AG09309 (cell line): ENCODE measurements at places on chromosomes 1 and 21.

- DNase-seq = no peak
Observed at GRCh38 chr1:116203181-116203723, 92.1 kb downstream of the MAB21L3 start.

DNA sequence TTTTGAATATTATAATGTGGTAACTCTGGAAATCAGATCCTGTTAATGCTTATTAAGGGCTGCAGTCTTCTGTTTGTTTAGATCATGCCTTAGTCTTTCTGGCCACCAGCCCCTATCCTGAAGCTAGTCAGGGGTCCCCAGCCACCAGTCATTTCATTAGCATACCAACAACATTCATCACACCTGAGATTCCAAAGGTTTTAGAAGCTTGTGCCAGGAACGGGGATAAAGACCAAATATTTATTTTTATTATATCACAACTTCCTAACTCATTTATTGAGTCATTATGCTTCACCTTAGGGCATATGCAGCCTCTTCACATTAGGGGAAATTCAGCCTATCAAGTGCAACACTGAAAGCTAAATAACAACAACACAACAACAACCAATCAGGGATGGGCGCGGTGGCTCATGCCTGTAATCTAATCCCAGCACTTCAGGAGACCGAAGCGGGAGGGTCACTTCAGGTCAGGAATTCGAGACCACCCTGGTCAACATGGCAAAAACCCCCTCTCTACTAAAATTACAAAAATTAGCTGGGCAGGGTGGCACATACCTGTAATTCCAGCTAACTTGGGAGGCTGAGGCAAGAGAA lies 2.9 kb upstream of the PSEN2 start:
- DNase-seq = no peak

- no peak for DNase-seq
Observed at GRCh38 chr1:65795311-65795710, 2.6 kb downstream of the PDE4B start.

- DNase-seq = no peak
Observed at GRCh38 chr1:221029981-221030649, 150.9 kb downstream of the HLX start.

DNA sequence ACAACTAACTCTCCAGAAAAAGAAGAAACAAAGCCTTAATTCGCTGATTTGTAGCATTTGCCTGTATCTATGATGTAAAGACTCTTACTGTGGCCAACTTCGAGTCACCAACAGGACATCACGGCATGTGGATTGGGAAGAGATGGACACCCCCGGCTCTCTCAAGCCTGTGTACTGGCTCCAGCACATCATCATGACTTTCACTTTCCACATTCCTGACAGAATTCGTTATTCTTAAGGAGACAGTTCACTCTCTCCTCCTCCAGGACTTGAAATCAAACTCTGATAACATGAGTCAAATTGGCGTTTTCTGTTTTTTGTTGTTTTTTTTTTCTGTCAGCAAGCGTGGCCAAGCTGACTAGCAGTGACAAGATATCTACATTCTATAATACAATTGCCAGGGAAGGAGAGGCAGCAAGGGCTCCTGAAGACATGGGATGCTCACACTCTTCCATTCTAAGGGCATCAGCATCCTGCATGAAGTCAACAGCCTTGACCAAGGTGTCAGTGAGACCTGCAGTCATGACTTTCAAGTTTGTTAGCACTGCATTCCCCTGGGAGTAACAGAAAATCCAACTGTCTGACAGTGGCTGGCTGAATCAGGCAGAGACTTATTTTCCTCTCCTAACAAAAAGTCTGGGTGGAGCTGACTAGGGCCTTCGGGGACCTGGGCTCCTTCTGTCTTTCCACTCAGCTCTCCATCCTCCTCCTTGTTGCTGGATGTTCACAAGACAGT lies 13.3 kb upstream of the TRAF3IP3 start:
- DNase-seq = peak; percentile 28

DNA sequence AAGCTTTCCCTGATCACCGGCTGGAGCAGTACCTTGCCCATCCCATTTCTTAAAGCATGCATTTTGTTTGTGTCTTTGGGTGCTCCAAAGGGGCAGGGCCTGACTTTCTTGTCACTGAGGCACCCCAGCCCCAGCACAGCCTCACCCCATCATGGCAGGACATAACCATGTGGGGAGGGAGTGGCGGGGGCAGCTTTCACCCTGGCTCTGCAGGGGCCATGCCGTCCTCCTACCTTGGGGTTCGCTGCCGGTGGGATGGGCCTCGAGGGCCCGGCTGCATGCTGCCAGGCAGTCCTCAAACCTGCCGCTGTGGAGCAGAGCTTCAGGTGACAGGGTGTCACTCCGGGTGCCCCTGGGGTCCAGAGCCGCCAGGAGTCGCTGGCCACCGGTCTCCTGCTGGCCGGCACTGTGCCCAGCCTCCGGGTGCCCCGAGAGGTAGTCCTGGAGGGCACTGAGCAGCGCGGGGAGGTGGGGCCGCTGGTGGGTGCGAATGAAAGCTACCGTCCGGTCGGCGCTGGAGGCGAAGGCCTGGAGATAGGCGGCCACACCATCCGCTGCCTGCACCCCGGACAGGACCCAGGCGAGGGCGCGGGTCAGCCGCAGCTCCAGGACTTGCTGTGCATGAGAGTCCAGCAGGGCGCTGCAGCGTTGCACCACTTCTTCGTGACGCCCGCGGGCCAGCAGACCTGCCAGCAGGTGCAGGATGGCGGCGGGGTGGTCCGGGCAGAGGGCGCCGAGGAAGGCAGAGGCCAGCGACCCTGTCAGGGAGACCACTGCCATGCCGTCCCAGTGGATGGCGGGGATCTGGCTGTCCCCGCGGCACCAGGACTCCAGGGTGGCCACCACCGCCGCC lies 1.5 kb downstream of the TTC34 start:
- DNase-seq = no peak

- no peak for DNase-seq
Observed at GRCh38 chr21:42263591-42264131, 44.7 kb downstream of the ABCG1 start.

GRCh38 chr21:27646691-27647090 lies 679.8 kb upstream of the ADAMTS5 start:
- DNase-seq = no peak

- no peak for DNase-seq
Observed at GRCh38 chr1:204413170-204413535, 1.5 kb upstream of the PPP1R15B start.

DNA sequence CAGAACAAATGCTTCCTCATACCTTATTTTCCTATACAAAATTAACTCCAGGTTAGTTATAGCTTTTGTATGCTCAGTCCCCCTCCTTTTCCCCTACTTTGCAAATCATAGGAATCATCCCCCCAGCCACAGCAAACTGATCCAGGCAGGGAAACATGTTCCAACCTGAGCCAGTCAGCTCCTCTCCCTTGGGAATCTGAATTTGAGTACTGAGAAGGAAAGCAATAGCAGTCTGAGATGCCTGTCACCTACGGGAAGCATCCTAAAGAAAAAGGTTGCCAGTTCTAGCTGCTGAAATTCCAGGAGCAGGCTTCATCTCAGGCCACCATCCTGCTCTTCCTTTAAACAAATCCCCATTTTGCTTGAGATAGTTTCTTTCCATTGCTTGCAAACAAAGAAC lies 6.9 kb downstream of the ADSS2 start:
- DNase-seq = no peak

DNA sequence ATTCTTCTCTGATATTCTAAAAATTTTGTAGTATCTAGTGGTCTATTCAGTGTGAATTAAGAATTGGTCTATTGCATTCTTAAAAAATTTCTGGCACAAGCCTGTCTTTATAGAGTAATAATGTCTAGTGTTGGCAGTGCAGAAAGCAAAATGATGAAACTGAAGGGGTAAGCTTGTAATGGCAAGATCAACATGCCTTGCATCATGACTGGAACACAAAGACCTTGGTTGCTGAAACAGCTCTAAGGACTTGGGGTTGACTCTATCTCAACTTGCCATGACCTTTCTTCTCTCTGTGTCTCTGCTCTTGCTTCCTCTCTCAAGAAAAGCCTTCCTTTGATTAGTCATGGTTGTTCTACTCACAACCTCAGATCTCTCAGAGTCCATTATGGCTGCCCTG lies 46.8 kb upstream of the PROX1 start:
- DNase-seq = no peak

GRCh38 chr1:85413169-85413568 lies 51.8 kb downstream of the DDAH1 start:
- DNase-seq = no peak

GRCh38 chr1:212968368-212968863 lies 18.1 kb downstream of the VASH2 start:
- DNase-seq = no peak

DNA sequence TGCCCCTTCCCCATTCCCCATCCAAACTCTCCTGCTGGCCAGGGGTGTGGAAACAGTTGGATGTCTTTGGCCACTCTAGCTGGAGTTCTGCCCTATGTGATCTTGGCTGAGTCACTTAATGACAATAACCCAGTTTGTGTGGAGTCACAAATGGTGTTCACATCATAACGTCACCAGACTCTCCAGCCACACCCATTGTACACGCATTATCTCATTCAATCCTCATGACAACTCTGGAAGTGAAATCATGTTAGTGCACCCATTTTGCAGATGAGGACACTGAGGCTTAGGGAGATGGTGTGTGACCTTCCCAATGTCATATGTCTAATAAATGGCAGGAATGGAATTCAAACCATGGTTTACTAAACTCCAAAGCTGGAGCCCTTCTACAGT lies 1.2 kb upstream of the CDA start:
- DNase-seq = no peak

DNA sequence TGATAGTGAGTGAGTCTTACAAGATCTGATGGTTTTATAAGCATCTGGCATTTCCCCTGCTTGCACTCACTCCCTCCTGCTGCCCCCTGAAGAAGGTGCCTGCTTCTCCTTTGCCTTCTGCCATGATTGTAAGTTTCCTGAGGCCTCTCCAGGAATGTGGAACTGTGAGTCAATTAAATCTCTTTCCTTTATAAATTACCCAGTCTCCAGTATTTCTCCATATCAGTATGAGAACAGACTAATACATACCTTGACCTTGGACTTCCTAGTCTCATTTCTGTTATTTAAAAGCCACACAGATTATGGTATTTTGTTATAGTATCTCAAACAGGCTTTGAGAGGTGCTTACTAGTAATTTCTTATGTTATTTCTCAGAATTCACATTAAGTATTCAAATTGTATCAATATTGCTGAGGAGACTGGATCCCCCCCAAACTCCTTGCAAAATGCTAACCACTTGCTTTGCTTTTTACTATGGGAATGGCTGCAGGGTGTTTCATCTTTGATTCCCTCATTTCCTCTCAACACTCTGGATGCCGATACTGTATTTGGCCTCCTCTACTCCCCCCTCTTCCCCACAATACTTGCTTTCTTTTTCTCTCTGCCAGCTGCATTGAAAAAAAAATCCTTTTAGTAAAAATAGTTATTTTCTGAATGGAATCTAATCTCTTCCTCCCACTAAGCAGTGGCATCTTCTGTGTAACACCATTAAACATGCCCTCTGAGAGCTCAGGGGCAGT lies 96.9 kb upstream of the WLS start:
- no peak for DNase-seq

DNA sequence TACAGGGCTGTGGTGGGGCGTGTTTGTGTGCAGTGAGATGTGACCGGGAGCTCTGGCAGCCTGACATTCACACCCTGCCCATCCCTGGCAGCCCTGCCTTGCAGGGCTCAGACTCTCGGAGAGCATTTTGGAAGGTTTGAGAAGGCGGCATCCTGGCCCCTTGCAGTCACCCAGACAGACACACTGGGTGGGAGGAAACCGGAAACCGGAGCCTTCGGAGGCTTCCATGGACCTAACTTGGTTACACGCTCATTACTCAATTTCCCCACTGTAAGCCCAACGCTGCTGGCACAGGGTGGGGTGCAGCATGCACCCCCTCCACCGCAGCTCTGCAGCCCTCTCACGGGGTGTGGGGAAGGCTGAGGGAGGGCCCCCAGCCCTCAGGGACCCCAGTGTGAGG lies 22.2 kb upstream of the RSPO1 start:
- no peak for DNase-seq

- no peak for DNase-seq
Observed at GRCh38 chr1:236222632-236223031, 59.1 kb downstream of the ERO1B start.

GRCh38 chr1:71203241-71203640 lies 122.4 kb upstream of the ZRANB2 start:
- no peak for DNase-seq

DNA sequence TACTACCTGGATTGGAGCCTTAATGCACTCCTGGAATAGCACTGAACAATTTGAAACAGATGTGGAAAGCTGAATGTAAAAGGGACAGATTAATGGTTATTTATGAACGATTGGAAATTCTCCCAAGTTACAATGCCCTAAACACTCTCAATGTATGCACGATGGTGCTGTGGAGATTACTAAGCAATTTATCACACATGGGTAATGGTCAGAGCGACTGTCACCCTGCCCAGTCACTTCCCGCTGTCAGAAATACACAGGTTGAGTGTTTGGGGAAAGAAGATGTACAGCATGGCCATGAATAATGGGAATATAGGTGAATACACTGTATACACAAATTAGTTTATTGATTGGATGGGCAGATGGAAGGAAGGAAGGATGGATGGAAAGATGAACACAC lies 342.4 kb downstream of the VAV3 start:
- DNase-seq = no peak

DNA sequence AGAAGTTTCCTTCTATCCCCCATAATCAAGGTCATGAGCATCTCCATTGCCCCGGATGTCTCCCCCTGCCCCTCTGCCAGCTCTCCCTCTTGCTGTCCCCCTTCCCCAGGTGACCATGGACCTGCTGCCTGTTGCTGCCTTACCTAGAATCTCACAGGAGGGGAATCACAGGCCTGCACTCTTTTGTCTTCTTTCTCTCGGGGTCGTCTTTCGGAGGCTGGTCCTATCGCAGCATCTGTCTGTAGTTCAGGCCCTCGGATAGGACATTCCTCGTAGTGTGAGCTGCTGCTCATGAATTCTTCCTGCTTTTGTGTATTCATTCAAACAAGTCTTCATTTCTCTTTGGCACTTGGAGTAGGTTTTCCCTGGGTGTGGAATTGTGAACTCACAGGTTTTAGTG lies 39.9 kb upstream of the ACTRT2 start:
- DNase-seq = no peak

DNA sequence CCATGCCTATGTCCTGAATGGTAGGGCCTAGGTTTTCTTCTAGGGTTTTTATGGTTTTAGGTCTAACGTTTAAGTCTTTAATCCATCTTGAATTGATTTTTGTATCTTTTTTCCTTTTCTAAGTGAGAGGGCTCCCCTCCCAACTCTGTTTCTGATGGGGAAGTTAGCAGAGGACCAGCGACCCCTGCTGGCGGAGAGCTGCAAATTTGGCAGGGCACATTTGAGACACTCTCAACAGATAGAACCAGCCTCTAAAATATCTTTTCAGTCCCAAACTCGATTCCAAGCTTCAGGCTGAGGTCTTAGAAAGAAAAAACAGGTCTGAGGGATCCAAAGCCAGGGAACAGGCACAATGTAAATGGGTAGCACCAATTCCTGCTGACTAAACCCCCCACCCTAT lies 32.5 kb downstream of the LRRC3 start:
- no peak for DNase-seq

GRCh38 chr1:40898431-40898901 lies 36.3 kb upstream of the CITED4 start:
- DNase-seq = no peak

- DNase-seq = no peak
Observed at GRCh38 chr1:201053155-201053860, 29.8 kb upstream of the KIF21B start.
